ENCODE measurements at places on chromosomes 2 and 18. TPM values are rescaled to one million over a fixed set of nuclear protein-coding genes. Genes with fewer than 3 reads are reported as not detected.

GRCh38 chr2:239569401-239570090, 168.7 kb upstream of the HDAC4 start:
- DNase-seq = no peak

GRCh38 chr2:180660881-180661685, 319.3 kb upstream of the UBE2E3 start:
- no peak for DNase-seq

GRCh38 chr2:233422050-233422639, 67.9 kb downstream of the DGKD start:
- no peak for DNase-seq

GRCh38 chr2:69950241-69950640, 11.2 kb downstream of the ASPRV1 start:
- no peak for DNase-seq

- DNase-seq = no peak
Measured at GRCh38 chr2:65727381-65727780, 295.0 kb upstream of the SPRED2 start.

DNA sequence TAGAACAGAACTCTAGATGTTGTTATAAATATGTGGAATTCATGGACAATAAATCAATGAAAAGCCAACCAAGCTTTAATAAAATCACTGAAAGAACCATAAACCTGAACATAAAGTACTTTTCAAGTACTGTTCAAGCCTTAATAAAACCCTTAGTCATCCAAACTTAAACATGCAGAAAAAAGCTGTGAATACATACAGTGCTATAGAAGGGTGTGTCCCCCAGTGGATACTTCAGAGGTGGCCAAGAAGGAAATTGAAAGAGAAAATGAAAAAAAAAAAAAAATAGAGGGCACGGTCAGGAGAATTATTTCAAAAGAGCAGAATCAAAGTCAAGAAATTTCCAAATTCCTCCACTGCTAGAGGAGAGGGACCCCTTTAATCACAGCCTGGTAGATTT, 141.1 kb downstream of the SP100 start:
- DNase-seq = no peak

The LBX2 gene
- polyA plus RNA-seq = not detected

DNA sequence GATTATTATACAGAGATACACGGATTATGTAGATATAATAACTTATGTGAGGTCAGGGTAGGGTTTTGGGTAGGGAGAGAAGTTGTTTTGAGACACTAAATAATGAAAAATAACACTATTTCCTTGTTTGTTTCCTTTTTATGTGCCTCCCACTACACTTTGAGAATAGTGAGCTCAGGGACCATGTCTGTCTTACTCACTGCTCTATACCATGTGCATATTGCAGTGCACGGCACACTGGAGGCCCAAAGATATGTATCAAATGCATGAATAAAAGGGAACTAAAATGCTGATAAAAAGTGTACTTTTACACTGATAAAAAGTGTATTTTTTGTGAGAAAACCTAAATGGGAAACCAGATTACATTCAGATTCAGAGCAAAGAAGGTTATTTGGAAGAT, 151.4 kb upstream of the NABP1 start:
- DNase-seq = no peak

DNA sequence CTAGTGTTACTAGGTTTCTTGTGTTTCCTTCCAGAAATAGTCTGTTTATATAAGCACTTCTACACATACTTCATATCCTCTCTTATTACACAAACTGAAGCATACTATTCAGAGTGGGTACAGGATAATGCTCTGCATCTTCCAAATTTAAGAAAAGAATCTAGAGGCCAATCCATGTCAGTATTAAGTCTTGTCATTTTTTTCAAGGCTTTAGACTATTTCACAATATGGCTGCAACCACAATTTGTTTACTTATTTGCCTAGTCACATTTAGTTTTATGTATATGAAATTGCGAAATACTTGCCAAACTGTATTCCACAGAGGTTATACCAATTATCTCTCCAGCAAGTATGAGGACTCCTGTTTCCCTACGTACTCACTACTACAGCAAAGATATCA, 27.9 kb downstream of the IWS1 start:
- no peak for DNase-seq

Measured in SK-N-SH (cell line).